ENCODE measurements at places on chromosomes 7 and 10.

DNA sequence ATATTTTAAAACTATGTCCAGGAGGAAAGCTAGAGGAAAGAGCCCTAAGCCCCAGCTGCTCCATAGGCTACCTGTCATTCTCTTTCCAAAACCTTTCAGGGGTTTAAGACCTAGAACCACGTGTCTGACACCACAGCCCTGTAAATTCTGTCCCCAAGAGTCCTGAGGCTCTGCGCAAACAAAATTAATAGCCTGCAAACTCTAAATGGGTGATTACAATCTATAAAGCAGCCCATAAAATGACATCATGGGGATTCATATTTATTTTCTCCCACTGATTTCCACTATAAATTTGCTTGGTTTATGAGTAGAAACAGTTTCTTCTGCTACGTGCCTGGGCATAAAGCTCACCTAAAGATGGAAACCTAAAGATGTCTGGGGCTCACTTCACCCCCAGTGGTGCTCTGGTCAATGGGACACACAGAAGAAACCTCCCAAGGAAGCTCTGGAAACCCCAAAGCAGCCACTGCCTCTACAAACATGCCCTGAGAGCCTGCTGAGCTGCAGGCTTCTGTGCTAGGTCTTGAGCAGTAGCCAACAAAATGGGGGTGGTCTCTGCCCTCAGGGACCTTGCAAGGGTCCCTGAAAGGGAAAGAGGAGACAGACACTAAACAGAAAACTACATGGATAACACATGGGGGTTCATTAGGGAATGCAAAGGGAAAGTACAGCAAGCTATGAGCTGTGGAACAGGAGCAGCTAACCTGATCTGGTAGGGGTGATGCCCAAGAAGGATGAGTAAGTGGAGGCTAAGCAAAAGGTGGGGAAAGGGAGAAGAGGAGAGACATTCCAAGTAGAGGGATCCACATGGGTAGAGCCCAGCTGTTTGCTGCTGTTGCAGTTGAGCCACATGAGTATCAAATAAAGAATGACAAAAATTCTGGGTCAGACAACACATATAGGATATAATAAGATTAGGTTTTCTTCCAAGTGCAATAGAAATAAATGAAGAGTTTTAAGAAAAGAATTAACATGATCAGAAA lies 331.7 kb downstream of the KCNMA1 start:
- no peak for DNase-seq

GRCh38 chr10:115879372-115880089 lies 393.5 kb downstream of the GFRA1 start:
- DNase-seq = no peak

GRCh38 chr7:151013733-151014497 lies 10.4 kb downstream of the ATG9B start:
- peak; percentile 93 for DNase-seq

- DNase-seq = no peak
Measured at GRCh38 chr10:44963772-44964633, 4.4 kb downstream of the RASSF4 start.

DNA sequence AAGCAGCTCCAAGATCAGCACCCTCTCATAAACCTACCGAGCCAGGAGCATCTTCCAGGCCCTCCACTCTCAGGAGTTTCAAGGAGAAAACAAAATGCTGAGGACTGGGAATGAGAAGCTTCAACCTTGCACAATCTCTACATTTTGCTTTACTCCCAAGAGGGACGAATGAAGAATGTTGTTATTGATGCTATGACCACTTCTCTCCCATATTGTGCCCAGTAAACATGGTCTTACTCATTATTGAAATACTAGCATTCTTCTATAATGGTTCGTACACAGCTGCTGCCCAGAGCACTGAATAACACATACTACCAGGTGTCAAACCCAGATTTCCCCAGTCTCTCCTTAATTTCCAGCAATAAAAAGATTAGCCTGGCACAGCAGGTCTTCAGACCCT lies 63.4 kb upstream of the BET1 start:
- DNase-seq = no peak

DNA sequence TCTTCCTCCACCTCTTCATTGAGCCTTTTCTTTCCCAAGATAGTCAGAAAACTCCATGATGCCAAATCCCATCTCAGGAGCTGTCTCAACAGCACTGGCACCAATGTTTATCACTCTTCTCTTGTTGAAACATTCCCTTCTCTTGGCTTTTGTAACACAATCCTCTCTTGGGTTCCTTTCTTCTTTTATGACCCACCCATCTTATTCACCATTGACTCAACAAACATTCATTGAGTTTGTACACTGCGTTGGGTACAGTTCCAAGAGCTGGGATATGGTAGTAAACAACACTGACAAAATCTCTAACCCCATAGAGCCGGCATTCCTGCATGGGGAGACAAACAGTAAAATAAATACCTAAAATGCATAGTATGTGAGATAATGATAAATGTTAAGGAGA lies 577.5 kb downstream of the INHBA start:
- DNase-seq = no peak

DNA sequence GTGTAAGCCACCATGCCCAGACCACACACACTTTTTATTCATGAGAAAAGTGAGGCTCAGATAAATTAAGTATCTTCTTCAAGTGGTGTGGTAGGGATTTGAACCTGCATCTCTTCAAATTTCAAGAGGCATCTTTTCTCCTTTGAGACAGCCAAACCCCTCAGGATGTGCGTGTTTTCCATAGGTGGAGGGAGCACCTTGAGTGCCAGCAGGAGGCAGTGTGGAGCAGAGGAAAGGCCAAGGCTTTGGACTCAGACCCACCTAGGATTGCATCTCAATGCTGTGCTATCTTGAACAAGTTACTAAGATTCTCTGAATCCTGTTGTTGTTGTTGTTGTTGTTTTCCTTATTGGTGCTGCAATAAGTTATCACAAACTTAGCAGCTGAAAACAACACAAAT lies 40.2 kb upstream of the MYL10 start:
- DNase-seq = no peak

DNA sequence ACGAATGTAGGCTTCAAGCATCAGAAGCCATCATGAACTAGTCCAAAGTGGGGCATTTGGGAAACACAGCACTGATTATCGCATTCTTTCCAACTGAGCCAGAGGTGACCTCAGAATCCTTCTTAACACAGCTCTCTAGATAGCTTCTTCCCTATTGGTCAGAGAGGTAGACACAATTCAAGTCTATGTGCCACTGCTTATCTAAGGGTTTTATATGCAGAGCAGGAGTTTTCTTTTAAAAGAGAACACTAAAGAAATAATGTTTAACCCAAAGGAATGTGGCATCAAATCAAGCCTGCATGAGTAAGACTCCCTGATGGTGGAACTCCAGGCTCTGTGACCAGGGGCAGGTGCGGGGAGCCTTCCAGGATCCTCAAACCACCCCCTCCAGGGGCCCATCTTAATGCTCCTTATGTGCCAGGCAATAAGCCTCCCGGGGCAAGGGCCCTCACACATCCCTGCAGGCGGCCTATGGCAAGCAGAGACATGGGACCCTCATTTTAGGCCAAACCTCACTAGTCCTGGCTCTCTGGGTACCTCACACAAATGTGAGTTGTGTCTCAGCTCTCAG lies 13.8 kb downstream of the HSPA12A start:
- DNase-seq = no peak

- DNase-seq = no peak
Measured at GRCh38 chr10:35959252-35959651, 317.2 kb upstream of the FZD8 start.

- no peak for DNase-seq
Measured at GRCh38 chr10:5532618-5533097, 7.9 kb downstream of the CALML3 start.

- DNase-seq = no peak
Measured at GRCh38 chr7:117043108-117043825, 90.0 kb downstream of the ST7 start.

DNA sequence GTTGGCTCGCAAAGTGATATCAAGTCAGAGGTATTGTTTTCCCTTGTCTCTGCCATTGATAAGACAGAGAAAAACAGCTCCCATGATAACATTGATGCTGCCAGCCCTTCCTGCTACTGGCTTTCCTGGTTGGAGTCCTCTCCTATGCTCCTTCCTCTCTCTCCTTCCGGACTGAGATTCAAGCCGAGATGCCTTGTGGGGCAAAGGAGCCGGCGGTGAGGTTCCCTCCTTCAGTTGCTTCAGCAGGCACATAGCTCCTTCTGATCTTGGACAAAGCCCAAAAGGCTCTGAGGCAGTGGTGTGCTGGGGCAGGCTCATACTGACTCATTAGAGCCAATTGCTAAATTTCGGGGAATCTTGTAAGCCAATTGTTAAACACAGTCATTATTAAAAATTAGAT lies 8.8 kb upstream of the ZCCHC24 start:
- DNase-seq = no peak

DNA sequence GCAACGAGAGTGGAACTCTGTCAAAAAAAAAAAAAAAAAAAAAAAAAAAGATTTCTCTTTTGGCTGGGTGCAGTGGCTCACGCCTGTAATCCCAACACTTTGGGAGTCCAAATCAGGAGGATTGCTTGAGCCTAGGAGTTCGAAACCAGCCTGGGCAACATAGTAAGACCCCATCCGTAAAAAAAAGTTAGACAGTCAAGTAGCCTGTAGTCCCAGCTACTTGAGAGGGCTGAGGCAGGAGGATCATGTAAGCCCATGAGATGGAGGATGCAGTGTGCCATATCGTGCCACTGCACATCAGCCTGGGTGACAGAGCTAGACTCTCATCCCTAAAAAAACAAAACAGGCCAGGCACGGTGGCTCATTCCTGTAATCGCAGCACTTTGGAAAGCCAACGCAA lies 25.2 kb downstream of the PDLIM1 start:
- no peak for DNase-seq

GRCh38 chr10:7260412-7260900 lies 150.4 kb downstream of the SFMBT2 start:
- peak; percentile 71 for DNase-seq

DNA sequence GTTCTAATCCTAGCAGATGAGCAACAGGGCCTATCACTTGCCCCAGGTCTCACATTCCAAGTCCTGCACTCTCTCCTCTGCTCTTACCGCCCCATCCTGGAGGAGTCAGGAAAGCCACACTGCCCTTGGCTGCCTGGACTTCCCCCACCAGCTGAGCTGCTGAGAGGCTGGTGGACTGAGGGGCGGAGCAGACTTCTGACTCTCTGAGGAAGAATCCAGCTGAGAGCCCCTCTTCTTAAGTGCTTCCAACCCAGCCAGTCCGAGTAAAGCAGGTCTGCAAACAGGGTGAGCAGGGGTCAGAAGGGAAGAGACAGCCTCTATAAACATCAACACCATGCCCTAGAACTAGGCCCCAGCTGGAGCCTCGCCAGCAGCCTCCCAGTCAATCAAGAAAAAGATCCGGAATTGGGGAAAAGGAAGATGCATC lies 92.4 kb upstream of the TMEM72 start:
- no peak for DNase-seq

DNA sequence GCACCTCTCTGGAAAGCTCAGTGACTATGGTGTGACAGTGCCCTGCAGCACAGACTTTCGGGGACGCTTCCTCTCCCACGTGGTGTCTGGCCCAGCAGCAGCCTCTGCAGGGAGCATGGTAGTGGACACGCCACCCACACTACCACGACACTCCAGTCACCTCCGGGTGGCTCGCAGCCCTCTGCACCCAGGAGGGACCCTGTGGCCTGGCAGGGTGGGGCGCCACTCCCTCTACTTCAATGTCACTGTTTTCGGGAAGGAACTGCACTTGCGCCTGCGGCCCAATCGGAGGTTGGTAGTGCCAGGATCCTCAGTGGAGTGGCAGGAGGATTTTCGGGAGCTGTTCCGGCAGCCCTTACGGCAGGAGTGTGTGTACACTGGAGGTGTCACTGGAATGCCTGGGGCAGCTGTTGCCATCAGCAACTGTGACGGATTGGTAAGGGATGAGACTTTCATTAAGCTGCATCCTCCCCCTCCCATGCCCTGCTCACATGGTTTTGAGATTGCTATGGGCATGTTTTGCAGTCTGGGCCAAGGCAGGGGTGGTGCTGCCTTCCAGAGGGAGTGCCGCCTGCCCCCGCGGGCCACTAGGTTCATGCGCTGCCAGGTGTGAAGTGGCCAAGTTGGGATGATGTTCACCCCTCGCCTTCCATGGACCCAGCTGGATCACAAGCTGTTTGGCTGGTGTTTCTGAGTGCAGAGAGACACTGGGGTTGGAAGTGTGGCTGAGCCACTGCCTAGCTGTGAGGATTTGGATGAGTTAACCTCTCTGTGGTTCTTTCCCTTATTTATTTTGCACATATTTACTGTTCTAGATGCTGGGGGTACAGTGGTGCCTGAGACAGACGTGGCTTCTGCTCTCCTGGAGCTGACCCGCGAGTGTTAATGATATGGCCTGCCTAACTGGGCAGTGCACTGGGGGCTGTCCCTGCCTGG lies 2.5 kb downstream of the ADAMTS14 start:
- DNase-seq = no peak

DNA sequence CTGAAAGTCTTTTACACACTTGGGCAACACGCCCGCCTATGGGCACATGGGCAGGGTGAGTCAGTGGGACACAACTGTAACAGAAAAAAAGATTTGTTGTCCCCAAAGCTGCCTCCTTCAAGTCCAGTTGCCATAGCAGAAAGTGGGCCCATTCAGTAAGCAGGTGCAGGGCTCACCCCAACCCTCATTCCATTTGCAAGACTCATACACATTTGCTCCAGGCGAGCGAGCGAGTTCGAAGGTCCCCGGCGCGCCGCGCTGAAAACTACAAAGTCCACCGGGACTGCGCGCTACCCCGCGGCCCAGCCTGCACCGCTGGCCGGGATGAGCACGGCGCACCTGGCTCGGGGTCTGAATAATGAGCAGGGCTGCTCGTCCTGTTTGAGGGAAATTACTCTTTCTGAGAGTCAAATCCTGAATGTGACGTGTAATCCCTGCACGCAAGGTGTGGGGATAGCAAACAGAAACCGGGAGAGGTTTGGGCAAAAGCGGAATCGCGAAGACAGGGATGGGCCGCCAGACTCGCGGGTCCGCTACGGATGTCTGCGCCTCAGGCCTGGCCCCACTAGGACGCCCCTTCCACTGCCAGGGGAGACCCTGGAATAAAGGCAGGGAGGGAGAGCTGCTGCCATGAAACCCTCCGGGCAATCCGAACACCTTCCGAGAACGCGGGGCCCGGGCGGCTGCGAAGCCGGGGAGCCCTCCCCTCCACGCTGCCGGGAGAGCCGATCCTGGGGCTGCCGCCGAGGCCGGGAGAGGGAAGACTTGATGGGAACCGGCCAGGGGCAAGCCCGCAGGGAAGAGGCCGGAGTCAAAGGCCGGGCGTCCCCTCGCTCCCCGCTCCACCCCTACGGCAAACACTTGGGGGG lies 982 bp downstream of the COBL start:
- DNase-seq = no peak

DNA sequence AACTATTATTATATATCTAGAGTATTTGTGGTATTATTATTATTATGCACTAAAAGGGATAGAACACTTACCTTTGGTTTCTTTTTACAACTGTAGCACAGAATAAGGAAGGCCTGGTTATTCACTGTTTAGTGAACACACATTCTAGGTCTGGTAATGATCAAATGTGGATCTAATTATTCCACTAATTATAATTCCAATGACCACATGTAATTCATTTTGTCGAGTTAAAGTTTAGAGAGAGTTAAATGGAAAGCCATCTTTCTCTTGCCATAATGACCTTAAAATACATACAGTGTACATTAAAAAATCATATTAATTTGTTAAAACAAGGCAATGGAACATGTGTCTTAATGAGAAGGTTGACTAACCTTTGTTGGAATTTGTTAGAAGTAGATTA lies 147.8 kb downstream of the SEM1 start:
- no peak for DNase-seq
